H4 (cell line): ENCODE measurements at places on chromosomes 2 and 18.

DNA sequence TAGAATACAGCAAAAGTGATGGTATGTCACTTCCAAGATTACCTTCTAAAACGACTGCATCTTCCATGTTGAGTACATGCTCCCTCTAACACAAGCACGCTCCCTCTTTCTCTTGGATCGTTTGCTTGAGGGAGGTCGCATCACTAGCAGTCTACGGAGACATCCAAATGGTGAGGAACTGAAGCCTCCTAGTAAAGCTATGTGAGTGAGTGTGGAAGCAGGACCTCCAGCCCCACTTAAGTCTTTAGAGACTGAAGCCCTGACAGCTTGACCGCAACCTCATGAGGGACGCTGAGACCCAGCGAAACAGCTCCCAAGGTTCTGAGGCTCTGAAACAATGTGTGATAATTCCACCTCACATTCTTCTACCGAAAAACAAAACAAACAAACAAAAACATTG is 486.7 kb upstream of the GCFC2 start:
- no peak for DNase-seq

DNA sequence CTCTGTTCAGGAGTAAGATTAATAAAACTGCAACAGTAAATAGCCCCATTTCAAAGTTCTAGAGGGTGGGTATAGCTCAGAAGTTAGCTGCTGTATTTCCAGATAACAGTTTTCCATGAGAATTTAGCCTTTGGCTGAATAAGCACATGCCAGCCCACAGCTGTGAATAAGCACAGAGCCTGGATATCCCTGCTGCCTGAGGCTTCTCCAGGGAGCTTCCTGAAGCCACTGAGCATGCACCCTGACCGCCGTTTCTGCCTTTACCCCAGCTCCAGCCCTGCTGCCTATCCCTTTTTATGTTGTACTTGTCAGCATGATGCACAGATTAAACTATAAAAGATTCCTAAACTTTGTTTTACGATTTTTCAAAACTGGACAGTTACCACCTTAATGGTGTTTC is 85.3 kb downstream of the FEZ2 start:
- DNase-seq: no peak

DNA sequence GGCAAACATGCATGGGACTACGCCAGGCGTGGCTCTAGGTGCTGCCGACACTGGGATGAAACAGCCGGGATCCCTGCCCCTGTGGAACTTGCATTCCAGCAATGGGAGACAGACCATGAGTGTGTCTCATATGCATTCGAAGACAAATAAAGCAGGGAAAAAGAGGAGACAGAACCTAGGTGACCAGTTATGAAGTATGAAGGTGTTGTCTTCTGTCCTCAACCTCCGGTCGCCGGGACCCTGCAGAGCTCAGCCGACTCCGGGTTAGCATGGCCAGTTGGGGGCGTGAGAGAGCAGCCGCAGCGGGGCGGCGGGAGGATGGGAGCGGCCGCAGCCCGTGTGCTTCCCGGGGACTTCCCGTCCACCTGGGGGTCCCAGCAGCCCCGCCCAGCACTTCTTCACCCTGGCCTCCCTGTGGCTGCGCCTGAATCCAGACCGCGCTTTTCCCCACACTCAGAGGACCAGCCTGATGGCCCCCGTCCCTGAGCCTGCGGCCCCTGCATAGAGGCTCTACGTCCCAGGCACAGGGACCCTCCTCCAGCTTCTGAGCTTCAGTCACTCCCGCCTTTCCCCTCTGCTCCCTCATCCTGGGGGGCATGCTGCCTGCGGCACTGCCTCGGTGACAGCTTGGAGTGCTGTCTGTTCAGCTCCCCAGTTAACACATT is 11.4 kb downstream of the ID2 start:
- DNase-seq: no peak

GRCh38 chr18:48831802-48832201 is 119.0 kb downstream of the SMAD7 start:
- DNase-seq: no peak

DNA sequence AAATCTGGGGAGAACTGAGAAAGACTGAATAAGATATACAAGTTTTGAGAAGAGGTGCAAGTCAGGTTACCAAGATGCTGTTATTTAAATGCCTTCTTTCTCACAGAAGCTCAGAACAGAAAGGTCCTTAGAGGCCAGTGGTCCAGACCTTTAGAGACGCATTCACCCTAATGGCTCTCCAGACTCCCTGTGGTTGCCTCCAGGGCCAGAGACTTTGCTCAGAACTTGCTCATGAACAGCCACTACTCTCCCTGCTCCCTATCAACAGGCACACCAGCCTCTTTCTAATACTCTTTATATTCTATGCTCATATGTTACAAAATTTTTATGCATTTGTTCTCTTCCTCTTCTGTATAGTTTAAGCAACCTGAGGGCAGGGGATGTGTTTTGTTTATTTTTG is 349.0 kb upstream of the TNP1 start:
- no peak for DNase-seq
